ENCODE measurements at places on chromosomes 3 and 15.
A peak's percentile ranks its signal among the peaks of the same experiment; 100 is the strongest.

DNA sequence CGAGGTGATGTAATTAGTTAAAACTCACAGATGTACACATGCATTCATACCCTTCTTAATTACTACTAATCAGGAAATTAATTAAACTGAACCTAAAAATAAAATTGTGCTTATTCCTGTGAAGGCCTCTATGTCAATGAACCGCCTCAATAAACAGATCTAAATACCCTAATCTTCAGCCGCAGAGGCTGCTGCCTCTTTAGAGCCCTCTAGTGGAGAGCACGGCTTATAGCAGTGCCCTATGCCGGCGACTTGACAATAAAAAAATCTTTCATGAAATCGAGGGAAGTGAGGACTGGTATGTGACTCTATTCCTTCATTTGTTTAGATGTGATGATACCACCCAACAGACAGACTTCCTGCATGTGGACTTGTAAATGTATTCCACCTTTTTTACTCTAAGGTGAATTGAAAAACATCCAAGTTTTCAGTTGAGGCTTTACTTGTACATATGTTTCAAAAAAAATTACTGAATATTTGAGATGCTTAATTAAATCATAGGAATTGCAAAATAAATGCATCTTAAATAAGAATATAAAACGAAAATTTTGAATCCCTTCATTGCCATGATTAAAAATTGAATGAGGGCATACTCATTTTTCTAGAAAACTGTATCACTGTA lies 8.3 kb upstream of the EPHA3 start:
- no peak for DNase-seq

- no peak for DNase-seq
These were observed 135.8 kb downstream of the THSD4 start for GRCh38 chr15:71250936-71251583.

DNA sequence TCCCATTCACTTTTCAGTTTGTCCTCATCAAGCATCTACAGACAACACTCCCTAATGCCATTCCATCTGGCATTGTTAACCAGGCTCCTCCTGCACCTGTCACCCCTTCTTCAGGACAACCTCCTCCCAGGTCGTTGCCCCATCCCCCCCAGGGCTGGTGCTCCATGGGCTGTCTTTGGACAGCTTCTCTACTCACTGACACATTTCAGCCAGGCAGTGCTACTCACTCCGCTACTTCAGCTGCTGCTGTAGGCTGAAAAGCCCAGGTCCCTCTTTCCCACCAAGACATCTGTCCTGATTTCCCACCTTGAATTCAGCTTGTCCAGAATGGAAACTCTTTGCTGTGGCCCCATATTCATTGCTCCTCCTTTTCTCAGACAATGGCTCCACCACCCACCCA lies 61.9 kb downstream of the ADAMTS17 start:
- no peak for DNase-seq

DNA sequence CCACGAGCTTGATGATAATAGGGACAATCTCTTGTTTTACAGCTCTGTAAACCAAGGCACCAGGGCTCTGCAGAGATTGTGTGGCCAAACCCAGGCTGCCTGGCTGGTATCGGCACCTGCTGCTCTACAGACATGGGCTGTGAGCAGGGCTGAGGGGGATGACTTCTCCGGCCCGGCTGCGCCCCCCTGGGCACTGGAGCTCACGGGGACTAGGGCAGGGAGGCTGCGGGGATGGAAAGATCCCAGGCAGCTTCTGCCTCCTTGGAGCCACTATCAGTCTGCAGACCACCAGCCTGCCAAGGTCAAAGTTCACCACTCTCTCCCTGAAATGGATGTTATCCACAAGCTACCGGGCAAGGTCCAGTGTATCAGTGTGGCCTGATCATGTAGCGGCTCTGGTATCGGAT lies 22.0 kb upstream of the PIGZ start:
- DNase-seq, result no peak

- DNase-seq, result no peak
These were observed 71.1 kb downstream of the LRRFIP2 start for GRCh38 chr3:37103103-37103808.

DNA sequence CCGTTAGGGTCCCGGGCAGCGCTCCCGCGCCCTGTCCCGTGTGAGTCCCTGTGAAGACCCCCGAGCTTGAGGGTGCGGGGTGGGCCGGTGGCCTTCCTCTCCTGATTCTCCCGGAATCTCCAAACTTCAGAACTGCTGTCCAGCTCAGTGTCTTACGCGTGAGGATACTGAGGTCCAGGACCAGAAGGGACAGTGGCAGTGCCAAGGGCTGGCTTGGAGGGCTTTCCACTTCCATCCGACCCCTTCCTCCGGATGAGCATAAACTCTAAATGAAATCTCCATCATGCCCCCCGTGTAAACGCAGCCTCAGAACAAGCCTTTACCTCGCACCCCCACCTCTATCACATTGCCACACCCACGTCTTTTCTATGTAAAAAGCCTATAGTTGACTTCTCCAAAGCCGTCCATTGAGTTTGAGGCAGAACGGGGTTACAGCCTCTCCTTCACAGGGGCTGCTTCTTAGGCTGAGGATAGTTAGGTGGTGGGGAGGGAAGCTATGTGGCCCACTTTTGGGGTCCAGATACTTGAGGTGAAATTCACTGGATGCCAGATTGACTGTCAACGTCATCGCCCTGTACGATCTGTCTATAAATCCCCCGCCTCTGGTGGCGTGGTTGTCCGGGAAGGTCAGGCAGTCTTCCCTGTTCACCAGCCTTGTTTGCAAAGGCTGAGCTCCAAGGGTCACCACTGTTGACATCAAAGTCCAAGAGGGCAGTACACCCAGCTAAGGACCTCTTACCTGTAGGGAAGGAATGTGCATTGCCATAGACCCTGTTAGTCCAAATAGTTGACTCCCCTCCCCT lies 1.1 kb downstream of the EDEM1 start:
- peak; percentile 38 for DNase-seq

DNA sequence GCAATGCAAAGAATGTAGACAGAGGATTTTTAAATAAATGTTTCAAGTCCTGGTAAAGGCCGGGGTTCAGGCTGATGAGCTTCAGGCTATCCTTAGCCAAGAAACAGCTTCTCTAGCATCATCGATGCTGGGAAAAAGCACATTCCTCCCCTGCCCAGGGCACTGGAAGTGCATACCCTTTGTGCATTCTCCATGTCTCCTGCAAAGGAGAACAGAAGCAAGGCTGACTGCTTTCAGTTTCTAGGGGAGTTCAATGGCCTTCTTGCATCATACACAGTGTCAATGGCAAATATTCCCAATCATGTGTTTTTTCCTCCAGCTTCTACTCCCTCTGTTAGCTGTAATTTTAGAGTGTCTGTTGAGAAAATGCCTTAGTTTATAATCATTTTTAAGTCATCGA lies 59.9 kb downstream of the GPR176 start:
- DNase-seq, result no peak

DNA sequence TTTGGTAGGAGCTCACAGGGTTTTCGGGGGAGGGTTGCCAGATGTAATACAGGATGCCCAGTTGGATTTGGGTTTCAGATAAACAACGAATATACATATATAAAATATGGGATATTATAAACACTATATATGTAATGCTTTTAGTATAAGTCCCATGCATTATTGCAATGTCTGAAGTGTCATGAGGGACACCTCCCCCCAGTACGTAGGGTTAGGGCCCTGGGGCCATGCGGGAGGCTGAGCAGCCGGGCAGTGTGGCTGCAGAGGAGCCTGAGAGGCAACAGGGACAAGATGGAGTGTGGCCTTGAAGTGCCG lies 148.9 kb downstream of the SMAD6 start:
- DNase-seq, result no peak

GRCh38 chr3:83321891-83322290 lies 1560.4 kb upstream of the GBE1 start:
- DNase-seq, result no peak

DNA sequence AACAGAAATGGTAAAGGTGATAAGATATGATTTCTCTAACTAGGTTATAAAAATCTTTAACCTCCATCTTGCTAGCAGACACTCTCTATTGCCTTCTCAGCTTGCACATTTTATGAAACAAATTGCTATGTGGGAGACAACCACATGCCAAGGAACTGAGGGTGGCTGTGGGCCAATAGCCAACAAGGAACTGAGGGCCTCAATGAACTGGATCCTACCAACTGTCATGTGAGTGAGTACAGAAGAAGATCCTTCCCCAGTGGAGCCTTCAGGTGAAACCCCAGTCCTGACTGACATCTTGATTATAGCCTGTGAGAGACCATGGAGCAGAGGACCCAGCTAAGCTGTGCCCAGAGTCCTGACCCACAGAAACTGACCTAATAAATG lies 129.2 kb upstream of the LRIG1 start:
- no peak for DNase-seq

GRCh38 chr3:178960181-178960580 lies 111.4 kb downstream of the ZMAT3 start:
- no peak for DNase-seq

DNA sequence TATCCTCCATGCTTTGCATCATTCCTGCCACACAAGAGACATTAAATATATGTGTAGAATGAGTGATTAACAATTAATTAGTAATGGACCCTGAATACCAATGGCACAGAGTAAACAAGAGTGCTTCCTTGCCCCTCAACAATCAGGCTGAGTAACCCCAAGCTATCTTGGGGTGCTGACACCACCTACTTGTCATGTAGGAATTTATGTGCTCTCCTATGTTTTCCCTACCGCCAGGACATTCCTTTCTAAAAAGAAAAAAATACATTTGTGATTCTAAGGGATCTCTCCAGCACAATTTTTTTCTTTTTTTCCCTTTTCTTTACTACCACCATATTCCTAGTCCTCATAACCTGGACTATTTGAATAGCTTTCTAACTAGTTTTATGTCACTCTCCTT lies 449.1 kb downstream of the MFSD1 start:
- DNase-seq, result no peak

DNA sequence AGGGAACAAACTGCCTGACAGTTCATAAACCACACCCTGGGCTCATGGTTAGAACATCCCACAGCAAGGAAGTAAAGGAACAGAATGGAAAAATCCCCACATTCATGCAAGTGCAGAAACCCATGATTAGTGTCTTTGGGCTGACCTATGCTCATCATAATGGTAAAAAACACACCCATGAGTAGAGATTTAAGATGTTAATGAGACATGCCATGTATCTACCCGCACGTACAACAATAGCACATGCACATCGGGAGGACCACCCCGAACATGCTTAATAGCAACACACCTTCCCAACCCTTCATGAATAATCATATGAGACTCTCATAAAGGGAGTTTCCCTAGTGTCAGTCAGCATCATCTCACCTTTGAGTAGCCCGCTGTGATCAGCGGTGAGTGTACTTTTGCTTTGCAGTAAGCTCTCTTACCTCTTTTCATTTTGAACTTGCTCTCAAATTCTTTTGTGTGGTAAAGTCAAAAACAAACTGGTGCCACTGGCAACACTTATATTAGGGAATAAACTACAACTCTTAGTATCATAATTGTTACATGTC lies 23.2 kb downstream of the ZBED2 start:
- no peak for DNase-seq
